ENCODE measurements at places on chromosomes 5 and 9. TPM values are rescaled to one million over a fixed set of nuclear protein-coding genes. Genes with fewer than 3 reads are reported as not detected.

The SHOC1 gene
- not detected for total RNA-seq

The COL27A1 gene
- total RNA-seq: 9.3 TPM

The PAX5 gene
- not detected for total RNA-seq

The ANXA2R gene
- 5.1 TPM for total RNA-seq

DNA sequence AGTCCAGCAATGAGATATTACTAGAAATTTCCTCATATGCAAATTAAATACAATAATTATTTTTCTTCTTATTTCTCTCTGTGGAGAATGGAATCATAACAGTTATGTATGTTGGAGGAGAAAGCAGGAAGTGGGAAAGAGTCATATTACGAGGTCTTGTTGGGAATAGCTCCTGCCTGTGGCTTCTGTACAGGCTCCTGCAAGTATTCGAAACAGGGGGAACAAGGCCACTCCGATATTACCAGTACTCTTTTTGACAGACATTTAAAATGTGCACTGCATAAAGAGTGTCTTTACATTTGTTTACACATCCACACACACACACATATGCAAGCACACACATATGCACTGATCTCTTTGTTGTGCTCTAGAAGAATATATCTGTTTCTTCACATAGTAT is 812.0 kb upstream of the ZNF608 start:
- no peak overlapping the region for H3K4me3 ChIP-seq
- DNase-seq: no peak
- no peaks in the 10 kb centered on the region for H3K27me3 ChIP-seq

GRCh38 chr5:173053041-173053440 is 3.1 kb upstream of the CREBRF start:
- H3K4me3 ChIP-seq: no peak overlapping the region
- H3K4me1 ChIP-seq: peaks cover 9% of the 10 kb centered on the region
- H3K36me3 ChIP-seq: no peaks in the 10 kb centered on the region
- DNase-seq: no peak

- no peaks in the 10 kb centered on the region for H3K36me3 ChIP-seq
- H3K4me1 ChIP-seq: no peaks in the 10 kb centered on the region
- no peak for DNase-seq
- no peaks in the 10 kb centered on the region for H3K27me3 ChIP-seq
- H3K27ac ChIP-seq: no peak overlapping the region
- no peak overlapping the region for H3K4me3 ChIP-seq
Measured at GRCh38 chr5:142472306-142472951, 147.6 kb upstream of the SPRY4 start.

GRCh38 chr9:137837345-137838278 is 40.0 kb upstream of the CACNA1B start:
- H3K36me3 ChIP-seq: peaks cover 52% of the 10 kb centered on the region
- no peak overlapping the region for H3K4me3 ChIP-seq
- no peaks in the 10 kb centered on the region for H3K4me1 ChIP-seq
- DNase-seq: no peak
- no peaks in the 10 kb centered on the region for H3K27me3 ChIP-seq

- no peaks in the 10 kb centered on the region for H3K36me3 ChIP-seq
- no peaks in the 10 kb centered on the region for H3K4me1 ChIP-seq
Measured at GRCh38 chr5:35134278-35135030, 86.7 kb upstream of the AGXT2 start.

DNA sequence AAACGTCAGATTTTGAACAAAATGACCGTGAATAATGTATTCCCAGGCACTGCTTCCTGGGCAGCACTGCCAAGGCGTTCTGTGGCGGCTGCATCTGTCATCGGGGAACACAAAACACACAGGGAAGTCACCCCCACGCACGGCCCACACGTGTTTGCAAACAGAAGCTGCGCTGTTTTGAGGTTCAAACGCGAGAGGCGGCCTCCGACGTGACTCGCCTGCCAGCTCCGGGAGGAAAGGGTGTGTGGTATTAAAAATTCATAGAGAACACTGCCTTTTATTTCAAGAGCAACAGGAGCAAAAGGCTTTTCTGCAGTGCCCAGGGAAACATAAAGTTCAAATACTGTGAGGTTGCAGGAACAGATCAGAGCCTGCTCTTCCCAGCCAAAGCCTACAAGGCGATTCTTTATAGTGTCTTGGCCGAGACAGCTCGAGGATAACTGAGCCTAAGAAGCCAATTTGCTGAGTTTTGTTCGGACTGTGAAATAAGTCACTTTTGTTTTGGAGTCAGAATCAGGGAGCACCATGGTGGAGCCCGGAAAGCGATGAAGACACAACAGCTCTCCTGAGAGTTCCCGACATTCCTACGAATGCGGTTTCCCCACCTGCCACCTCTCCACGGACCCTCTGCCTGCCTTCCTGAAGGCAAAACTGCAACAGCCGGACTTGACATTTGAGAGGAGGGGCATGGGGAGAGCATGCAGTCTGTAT is 115.3 kb upstream of the IRX2 start:
- no peak overlapping the region for H3K27ac ChIP-seq
- H3K4me3 ChIP-seq: no peak overlapping the region
- DNase-seq: no peak
- no peaks in the 10 kb centered on the region for H3K4me1 ChIP-seq

GRCh38 chr5:126354012-126354857 is 69.0 kb upstream of the GRAMD2B start:
- H3K27ac ChIP-seq: no peak overlapping the region
- H3K4me3 ChIP-seq: peak overlapping the region; percentile 32
- H3K36me3 ChIP-seq: no peaks in the 10 kb centered on the region
- H3K4me1 ChIP-seq: peaks cover 7% of the 10 kb centered on the region
- no peaks in the 10 kb centered on the region for H3K27me3 ChIP-seq

GRCh38 chr5:137605411-137605810 is 106.3 kb upstream of the SPOCK1 start:
- no peak for DNase-seq
- no peaks in the 10 kb centered on the region for H3K4me1 ChIP-seq
- H3K27me3 ChIP-seq: no peaks in the 10 kb centered on the region
- no peak overlapping the region for H3K4me3 ChIP-seq
- H3K27ac ChIP-seq: no peak overlapping the region
